Foreskin keratinocyte (primary cell): ENCODE measurements at places on chromosomes 2 and 18. TPM values are rescaled to one million over a fixed set of nuclear protein-coding genes. Genes with fewer than 3 reads are reported as not detected.

The TMEM247 gene
- total RNA-seq, result not detected in 2 replicates

The KCNIP3 gene
- 6.4 and 9.0 TPM in 2 replicates for total RNA-seq

The YES1 gene
- total RNA-seq, result 70.9 and 71.6 TPM in 2 replicates

The SERPINB3 gene
- 0.56 and 0.88 TPM in 2 replicates for total RNA-seq

The CIDEA gene
- total RNA-seq, result 12.3 and 12.5 TPM in 2 replicates

The SELENOI gene
- 32.1 and 34.7 TPM in 2 replicates for total RNA-seq
